AG04450 (cell line): ENCODE measurements at places on chromosomes 5 and 9.

- DNase-seq = peak; percentile 58
Observed at GRCh38 chr5:17189381-17190036, 27.9 kb upstream of the BASP1 start.

- DNase-seq = no peak
Observed at GRCh38 chr9:92138157-92138959, 23.1 kb upstream of the SPTLC1 start.

DNA sequence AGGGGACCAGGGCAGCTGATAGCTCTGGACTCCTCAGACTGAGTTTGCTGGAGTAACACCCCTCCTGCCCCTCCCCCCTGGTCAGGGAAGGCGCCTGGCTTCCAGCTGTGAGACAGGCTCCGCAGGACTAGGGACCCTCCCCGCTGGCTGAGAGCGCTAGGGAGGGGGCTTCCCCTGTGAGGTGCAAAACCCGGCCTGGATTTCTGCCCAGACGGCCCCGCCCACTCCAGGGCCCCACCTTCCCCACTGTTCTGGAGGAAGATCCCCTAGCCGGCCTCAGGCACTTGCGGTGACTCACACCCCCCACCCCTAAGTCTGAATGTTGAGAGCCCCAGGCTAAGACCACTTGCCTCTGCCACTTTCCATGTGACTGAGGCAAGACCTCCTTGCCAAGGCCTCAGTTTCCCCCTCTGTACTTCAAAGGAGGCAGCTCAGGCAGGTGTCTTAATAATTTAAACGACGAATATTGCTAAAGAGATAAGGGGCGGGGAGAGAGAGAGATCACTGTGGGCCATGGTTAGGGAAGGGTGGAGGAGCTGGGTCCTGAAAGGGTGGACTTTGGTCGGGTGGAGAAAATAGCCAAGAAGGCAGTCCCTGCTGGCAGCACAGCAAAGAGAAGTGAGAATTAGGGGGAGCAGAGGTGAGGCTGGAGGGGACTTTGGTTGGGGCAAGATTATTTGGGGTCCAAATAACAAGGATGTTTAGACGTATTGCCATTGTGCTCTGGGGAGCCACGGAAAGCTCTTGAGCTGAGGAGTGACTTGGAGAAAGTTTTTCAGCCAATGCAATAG is 1.0 kb upstream of the DAB2IP start:
- peak; percentile 29 for DNase-seq

DNA sequence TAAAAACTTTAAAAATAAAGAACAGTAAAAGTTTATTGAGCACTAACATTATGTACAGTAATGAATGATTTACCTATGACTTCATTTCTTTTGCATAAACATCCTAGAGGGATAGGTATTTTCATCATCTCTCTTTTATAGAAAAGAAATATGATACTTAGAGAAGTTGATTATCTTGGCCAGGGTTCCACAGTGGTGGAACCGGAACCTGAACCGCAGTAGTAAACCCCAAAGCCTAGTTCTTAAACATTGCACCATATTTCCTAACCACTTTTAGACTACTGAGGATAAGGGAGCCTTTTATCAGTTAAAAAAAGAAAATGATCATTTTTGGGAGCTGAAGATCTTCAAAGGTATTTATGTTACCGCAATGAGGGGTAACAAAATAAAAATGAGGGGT is 205.7 kb upstream of the SGCD start:
- peak; percentile 46 for DNase-seq

DNA sequence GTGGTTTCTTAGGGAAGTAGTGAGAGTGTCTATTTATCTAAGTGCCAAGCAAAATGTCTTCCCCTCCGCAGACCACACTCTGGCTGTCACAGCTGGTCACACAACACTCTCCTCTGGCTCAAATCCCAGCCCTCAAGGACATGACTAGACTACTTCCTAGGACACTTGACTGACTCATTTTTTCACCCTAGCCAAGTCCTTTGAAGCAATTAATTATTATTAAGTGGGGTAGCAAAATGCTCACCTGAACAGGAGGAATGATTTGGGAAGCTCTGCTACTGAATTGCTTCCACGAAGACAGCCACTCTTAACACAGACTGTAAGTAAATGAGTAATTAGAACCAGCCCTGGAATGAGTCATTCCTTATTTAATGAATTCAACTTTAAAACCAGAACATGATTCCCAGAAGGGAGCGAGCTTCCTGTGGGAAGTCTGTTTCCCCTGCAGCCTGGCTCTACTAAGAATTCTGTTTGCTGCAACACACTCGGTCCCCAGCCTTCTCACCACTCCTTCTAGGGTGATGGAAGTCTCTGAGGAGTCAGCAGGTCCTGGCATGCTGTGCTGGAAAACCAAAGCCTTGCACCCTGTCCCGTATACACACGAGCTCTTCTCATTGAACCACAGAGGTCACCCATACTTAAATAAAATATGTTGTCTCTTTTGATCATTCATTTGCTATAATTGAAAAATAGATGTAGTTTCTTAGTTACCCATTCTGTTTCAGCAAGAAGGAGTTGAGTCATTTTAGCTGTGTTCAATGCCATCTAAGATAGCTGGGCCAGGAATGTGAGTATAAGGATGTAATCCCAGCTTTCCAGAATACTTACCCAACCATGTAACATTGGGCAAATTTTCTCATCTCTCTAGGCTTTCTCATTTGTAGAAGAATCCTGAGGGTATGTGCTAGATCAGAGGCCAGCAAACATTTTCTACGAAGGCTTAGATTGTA is 218.6 kb upstream of the RASEF start:
- no peak for DNase-seq

- DNase-seq = no peak
Observed at GRCh38 chr5:111198281-111198966, 25.8 kb upstream of the CAMK4 start.

- DNase-seq = no peak
Observed at GRCh38 chr5:148791696-148792095, 34.7 kb upstream of the ADRB2 start.

DNA sequence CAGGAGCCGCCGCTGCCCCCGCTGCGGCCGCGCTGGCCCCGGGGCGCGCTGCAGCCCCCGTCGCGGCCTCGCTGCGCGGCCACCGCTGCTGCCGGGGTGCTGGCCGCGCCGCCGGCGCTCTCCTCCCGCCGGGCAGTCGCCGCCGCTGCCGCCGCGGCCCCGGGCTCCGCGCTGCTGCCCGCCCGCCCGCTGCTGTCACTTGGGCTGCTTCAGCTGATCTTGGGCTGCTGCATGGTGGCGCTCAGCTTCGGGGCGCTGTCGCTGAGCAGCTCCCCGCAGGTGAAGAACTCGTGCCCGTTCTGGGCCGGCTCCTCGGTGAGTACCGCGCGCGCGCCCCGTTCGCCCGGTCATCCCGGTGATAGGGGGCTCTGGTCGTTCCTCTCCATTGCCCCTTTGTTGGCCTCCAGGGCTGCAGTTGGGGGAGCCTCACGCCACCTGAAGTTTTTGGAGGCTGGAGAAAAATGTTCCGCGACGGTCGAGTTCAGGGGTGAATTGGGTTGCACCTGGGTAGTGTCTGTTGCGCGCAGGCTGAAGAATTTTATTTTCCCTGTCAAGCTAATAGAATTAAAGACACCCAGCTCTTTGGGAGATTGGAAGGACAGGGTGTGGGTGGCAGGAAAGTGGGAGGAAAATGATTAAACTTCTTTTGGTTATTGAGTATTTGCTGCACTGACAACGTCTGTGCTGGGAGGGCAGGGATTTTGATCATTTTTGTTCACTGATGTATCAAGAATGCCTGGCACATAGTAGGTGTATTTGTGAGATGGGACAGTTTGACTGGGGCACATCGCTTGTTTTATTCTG is 596 bp downstream of the ENTREP1 start:
- DNase-seq = no peak

- DNase-seq = no peak
Observed at GRCh38 chr9:27888661-27889295, 315.5 kb upstream of the C9orf72 start.
